ENCODE measurements at places on chromosomes 1 and 21.

- DNase-seq, result peak; percentile 70
Measured at GRCh38 chr1:244461245-244462071, at the start of gene CATSPERE. CATSPERE (plus strand) TSS chr1:244461273; CDS start chr1:244461430, 157 bp downstream.

DNA sequence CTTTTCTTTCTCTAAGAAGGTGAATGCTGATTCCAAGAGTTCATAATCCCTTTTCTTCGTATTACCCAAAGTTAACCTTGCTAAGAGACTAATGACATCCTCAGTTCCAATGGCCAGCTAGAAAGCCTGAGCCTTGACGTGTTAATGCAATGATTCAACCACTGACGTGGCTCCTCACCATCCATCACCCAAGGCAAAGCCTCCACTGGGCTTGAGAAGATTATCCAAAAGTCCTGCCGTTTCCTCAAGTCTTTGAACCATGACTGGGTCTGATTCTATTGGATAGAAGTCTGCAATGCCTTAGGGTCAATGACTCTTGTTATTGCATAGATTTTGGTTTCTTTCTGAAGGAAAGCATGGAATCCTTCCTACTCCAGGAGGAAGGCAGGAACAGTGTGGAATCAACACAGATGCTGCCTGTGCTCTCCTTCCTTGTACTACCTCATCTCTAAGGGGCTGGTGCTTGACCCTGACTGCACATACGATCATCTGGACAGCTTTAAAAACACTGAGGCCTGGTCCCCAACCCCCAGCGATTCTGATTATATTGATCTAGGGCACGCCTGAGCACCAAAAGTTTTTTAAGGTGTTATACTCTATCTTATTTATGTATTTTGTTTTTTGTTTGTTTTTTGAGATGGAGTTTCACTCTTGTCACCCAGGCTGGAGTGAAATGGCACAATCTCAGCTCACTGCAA is 69.3 kb upstream of the ANGPTL1 start:
- DNase-seq, result no peak

DNA sequence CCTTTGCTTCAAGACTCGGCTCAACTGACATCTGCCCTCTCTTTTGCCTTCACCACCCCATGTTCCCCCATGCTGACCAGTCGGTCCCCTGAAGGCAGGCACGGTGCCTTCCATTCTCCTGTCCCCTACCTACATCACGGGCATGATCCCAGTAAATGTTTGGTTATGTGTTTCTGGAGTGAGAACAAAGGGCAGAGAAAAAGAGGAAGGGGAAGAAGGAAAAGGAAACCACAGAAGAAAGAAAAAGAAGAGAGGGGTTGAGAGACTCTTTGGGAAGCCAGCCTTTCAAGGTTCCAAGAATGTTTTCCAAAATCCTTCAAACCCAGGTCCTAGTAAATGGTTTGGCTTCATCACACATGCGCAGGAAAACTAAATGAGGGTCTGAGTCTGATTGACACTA is 84.9 kb downstream of the CDC7 start:
- DNase-seq, result no peak

DNA sequence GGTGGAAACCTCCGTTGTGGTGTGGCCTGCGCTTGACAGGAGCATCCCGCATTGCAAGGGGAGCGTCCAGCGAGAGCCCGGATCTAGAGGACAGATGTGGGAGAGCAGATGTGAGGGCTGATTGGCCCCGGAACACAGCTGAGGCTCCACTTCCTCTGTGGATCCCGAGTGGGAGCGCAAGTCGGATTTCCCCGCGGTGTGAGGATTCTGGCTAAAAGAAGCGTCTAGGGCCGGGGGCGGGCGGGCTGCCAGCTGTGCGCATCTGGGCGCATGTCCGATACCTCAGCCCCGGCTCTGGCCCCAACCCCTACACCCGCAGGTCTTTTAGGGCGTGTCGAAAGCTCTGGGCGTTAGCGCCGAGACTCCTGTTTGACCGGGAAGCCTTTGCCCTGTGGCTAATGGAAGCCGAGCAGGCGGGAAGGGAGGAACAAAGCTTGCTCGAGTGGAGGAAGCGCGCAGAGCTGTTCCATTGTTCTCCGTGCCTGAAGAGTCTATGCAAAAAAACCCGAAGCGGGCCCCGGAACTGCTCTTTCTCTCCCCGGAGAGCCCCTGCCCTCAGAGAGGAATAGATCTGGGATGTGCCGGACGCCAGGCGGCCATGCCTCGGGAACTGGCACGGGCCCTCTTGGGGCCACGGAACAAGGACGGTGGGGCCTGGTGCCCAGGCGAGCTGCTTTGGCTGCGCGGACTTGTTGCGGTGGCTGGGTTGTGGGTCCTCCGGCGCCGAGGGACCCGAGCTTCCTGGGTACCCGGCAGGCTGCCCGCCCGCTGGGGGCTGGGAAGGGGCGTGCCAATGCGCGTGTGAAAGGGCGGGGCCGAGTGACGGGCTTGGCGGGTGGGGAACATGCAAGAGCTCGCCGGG is 111.1 kb downstream of the NAV1 start:
- no peak for DNase-seq

- DNase-seq, result no peak
Measured at GRCh38 chr1:78683079-78683478, 33.4 kb downstream of the IFI44 start.

GRCh38 chr1:160069460-160070231 is at the start of gene KCNJ10:
KCNJ10 (minus strand) TSS chr1:160070160; CDS start chr1:160042532, 27,628 bp downstream.
- no peak for DNase-seq

GRCh38 chr1:108831225-108831624 is 25.7 kb downstream of the AKNAD1 start:
- no peak for DNase-seq

GRCh38 chr1:38846210-38846609 is 13.4 kb downstream of the RRAGC start:
- no peak for DNase-seq

GRCh38 chr1:174258148-174258550 is 98.8 kb downstream of the RABGAP1L start:
- peak; percentile 25 for DNase-seq

GRCh38 chr1:83619170-83619896 is 379.6 kb downstream of the TTLL7 start:
- DNase-seq, result no peak

DNA sequence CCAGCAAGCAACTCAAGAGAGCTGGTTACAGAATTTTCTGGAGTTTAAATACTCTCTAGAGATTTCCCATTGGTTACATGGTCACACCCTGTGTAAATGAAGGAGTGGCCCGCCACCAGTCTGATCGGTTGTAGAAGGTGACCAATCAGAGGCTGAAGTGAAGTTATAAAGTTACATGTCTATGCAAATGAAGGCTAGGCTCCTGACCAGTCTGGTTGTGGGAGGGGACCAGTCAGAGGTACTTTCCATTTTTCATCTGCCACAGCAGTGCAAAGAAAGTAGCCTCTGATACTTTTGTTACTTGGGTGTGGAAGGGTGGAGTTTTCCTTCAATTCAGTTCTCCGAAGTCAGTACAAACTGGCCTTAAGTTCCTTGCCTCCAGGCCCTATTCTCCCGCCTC is 273.7 kb downstream of the BARHL2 start:
- DNase-seq, result no peak

DNA sequence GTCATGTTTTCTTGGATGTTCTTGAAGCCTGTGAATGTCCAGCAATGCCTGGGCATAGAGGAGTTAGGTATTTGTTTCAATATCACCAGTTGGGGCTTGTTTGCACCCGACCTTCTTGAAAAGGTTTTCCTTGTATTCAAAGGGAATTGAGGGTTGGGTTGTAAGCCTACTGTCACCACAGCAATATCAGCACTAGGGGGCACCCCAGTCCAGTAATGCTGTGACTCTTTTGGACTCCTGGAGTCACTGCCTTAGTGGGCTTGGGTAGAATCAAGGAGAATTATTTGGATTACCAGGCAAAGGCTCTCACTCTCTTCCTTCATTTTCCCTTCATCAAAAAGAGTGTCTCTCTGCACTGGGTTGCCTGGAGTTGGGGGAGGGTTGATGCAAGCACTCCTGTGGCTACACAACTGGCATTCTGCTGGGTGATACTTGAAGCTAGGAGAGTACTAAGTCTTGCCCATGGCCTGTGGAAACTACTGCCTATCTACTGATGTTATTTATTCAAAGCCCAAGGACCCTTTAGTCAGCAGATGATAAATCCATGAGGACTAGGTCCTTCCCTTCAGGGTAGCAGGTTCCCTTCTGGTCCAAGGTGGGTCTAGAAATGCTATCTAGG is 34.5 kb downstream of the OR10R2 start:
- peak; percentile 33 for DNase-seq

DNA sequence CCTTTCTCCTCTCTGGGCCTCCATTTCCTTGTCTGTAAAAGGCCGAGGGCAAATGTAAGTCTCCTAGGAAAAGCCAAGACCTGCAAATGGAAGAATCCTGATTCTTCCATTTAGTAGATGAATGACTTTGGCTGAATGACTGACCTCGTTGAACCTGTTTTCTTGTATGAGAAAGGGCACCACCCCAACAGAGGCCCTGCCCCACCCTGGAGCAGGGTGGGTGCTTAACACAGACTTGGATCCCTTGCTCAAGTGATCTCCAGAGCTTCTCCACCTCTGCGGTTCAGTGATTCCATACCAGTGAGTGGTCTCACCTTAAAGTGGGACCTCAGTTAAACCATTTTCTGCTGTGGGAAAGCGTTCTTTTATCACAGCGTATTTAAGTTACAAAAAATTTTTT is 39.0 kb upstream of the GUCA2B start:
- no peak for DNase-seq

DNA sequence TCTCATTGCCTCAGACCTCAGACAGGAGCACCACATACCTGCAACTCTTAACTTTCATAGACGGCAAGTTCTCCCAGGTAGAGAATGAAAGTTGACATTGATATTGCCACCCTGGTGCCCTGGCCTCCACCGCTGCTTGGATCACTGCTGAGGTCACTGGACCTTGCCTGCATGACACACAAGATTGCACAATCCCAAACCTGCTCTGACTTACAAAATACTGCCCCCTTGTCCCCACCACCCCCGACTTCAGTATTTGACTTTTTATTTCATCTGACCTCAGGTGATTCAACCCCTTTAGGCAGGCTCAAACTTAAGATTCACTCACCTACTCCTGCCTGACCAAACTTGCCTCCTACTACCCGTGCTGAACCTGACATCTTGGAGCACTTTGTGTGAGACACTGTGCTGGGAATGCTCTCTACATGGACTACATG is 43.1 kb upstream of the S1PR1 start:
- no peak for DNase-seq

DNA sequence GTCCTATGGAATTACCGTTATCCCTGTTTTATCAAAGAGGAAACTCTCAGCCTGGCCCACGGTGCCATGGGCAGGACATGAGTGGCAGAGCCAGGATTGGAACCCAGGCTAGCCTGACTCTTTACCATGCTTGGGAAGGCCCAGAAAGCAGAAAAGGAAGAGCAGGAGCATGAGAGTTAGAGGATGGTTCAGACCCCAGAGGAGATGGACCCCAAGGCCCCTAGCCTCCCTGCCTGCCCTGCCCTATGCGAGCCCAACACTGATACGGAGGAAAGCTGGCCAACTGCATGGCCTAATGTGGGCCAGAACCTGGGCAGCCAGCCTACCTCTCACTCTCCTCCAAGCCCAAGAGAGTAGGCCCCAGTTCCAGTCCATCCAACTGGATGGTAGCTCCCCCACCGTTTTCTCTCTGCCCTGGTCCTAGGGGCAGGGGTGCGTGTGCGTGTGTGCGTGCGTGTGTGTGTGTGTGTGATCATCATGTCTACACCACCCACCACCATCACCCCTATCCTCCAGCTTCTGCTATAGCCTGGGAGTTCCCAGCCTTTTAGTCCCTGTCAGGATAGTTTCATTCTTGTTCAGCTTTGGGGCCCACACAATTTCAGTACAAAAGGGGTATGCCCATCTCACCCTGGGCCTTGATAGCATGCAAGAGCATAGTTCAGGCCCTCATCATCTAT is 15.4 kb upstream of the MEX3A start:
- peak; percentile 43 for DNase-seq

- DNase-seq, result no peak
Measured at GRCh38 chr1:19123837-19124236, 86.2 kb downstream of the UBR4 start.

- DNase-seq, result no peak
Measured at GRCh38 chr1:232944347-232944746, 6.1 kb upstream of the NTPCR start.

GRCh38 chr1:17094664-17095063 is 24.6 kb downstream of the PADI2 start:
- DNase-seq, result no peak

DNA sequence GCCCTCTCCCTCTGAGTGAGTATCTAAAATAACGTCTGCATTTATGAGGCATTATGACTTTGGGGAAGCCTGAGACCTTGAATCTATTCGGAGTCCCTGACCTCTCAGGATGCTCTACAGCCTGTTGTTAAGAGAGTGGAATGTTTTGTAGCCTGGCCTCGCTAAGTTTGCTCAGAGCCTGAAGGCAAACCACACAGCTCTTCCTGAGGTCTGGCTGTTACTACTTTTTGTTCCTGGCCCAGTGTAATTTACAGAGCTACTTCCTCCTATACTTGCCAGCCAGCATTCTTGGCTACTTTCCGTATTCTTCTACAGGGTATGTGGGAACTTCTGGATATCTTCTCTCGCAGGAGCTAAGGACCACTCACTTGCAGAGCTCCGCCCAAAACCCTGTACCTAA is 3.6 kb upstream of the ZMYM4 start:
- DNase-seq, result no peak

DNA sequence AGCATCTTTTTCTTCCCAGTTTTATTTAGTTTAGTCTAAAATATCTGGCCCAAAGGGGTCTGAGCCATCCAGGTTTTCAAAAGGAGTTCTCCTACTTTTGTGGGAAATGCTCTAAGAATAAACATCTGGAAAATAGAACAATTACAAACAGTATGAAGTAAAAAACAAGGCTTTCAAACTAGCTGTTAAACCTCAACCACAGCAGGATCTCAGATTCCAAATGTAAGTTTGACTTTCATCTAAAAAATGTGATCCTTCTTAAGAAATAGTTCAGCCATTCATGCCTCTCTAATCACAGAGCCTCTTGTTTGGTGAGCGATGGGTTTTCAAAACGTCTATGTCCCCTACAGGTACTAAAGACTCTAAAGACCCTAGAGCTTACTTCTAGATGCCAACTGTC is 413.5 kb downstream of the DUSP10 start:
- DNase-seq, result no peak

GRCh38 chr1:77955709-77956108 is 23.2 kb downstream of the FUBP1 start:
- no peak for DNase-seq
